Cardiac fibroblast (primary cell): ENCODE measurements at places on chromosomes 1 and 21.

DNA sequence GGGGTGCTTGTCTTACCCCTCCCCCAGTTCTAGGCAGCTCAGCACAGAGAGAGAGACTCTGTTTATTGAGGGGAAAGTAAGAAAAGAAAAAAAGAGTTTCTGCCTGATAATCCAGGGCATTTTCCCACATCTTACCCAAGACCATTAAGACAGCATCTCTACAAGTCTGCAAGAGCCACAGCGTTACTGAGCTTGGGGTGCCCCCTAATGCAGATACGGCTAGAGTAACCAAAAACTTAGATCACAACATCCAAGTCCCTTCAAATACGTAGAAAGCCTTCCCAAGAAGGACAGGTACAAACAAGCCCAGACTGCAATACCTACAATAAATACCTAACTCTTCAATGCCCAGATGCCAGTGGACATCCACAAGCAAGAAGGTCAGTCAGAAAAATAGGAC lies 6.2 kb upstream of the TEX50 start:
- DNase-seq: no peak

DNA sequence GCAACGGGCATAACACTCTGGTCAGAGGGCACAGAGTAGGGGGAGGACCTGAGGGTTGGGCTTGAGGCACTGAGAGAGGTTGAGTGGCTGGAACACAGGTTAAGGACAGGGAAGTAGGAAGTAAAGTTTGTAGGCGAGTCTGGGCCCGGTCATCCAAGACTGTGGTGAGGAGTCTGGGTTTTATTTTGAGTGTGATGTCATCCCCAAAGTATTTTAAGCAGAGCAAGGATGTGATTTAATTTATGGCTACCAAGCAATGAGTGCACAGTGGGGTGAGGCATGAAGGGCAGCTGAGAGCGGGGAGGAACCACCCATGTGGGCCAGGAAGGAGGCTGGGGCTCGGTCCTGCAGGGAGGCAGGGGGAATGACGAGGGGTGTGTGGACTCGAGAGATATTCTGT lies 11.2 kb upstream of the VWA5B1 start:
- DNase-seq: peak; percentile 63

GRCh38 chr1:12546771-12547585 lies 71.0 kb downstream of the DHRS3 start:
- DNase-seq: peak; percentile 22

DNA sequence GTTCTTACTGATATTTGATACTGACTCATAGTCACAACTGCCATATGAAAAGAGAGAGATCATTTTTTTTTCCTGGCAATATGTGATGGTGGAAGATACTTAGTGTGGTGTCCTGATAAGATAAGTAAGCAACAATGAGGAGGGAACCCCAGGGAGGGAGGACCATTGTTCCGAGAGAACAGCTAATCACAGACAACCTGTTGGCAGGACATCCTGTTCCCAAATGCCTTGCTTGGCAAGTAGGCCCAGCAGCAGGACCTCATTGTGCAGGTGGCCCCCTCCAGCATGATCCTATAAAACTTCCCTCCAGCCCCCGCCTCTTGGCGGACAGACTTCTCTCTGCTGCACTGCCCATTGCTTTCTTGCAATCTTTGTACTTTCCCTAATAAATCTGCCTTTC lies 329.4 kb upstream of the CHRM3 start:
- DNase-seq: peak; percentile 7
